ENCODE measurements at places on chromosomes 11 and 22. TPM values are rescaled to one million over a fixed set of nuclear protein-coding genes. Genes with fewer than 3 reads are reported as not detected.
A peak's percentile ranks its signal among the peaks of the same experiment; 100 is the strongest.

- H3K4me3 ChIP-seq, result no peak overlapping the region
- H3K27me3 ChIP-seq, result no peaks in the 10 kb centered on the region
- no peaks in the 10 kb centered on the region for H3K4me1 ChIP-seq
- peaks cover 20% of the 10 kb centered on the region for H3K36me3 ChIP-seq
Measured at GRCh38 chr22:28822930-28823551, 22.7 kb upstream of the XBP1 start.

GRCh38 chr22:43085658-43086606 lies 3.3 kb downstream of the TTLL1 start:
- DNase-seq, result no peak
- no peaks in the 10 kb centered on the region for H3K27me3 ChIP-seq

DNA sequence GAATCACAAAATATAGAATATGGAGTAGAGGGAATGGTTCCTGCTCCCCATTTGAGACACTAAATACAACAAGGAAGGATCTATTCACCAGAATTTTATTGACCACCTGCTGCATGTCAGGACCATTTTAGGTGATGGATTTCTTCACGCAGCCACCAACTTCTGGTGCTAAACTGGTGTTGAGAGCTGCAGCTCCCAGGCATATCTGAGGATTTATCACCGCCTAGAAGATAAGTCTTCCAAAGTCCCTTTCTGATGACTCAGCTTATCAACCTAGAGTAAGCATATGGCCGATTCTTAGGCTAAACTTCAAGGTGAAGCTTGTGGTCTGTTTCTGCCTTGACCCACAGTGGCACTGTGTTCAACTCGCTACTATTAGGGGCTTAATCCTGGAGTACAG lies 6.7 kb downstream of the DDI1 start:
- H3K27ac ChIP-seq, result no peak overlapping the region
- H3K4me3 ChIP-seq, result no peak overlapping the region
- H3K27me3 ChIP-seq, result no peaks in the 10 kb centered on the region
- no peaks in the 10 kb centered on the region for H3K36me3 ChIP-seq
- no peak for DNase-seq
- H3K4me1 ChIP-seq, result no peaks in the 10 kb centered on the region

The SERHL2 gene
- 9.0 TPM for total RNA-seq

The MPZL3 gene
- total RNA-seq, result 0.87 TPM

GRCh38 chr11:72740562-72741428 lies 11.4 kb downstream of the ARAP1 start:
- DNase-seq, result no peak
- peaks cover 50% of the 10 kb centered on the region for H3K4me1 ChIP-seq
- no peaks in the 10 kb centered on the region for H3K36me3 ChIP-seq

- H3K4me1 ChIP-seq, result peaks cover 55% of the 10 kb centered on the region
- peak overlapping the region; percentile 10 for H3K27ac ChIP-seq
- no peak overlapping the region for H3K4me3 ChIP-seq
- DNase-seq, result no peak
Measured at GRCh38 chr11:72069200-72069599, 11.1 kb downstream of the NUMA1 start.

All from tibial nerve (tissue), 4 donors.